ENCODE measurements at places on chromosomes 3 and 15.
A peak's percentile ranks its signal among the peaks of the same experiment; 100 is the strongest.

GRCh38 chr15:60351066-60351465 lies 46.7 kb downstream of the ANXA2 start:
- no peak for DNase-seq

DNA sequence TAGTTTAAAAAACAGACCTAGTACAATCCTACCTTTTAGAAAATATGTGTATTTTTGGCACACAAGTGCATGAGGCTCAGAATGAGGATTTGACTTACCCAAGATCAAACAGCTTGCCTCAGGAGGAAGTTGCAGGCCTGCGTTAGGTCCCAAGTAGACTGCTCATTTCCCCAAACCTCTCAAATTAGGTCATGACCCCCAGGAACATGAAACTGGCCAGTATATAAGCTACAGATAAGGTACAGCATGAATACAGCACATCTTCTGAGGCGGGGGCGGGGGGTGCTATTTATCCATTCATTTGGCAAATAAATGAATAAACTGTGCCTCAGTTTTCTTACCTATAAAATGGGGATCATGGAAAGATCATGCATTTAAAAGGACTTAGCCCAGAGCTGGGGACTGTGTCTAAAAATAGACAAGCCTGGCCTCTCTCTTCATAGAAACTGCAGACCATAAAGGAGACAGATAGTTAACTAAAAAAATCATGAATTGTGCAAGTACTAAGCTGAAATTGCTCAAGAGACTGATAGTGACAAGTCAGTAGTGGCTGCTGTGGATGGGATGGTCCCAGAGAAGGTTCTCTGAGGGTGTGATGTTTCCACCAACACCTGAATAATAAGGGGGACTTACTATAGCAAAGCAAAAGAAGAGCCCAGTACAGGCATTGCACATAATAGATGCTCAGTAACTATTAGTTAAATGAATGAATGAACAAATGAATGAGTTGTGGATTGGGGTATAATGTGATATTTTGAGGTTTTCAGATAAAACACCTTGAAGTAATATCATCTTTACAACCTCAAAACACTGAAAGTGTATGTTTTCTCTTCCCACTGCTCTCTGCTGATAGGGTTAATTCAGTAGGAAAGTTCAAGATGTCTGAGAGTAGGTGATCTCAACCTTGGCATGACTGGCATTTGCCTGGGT lies 258.5 kb upstream of the PROK2 start:
- DNase-seq = peak; percentile 90

DNA sequence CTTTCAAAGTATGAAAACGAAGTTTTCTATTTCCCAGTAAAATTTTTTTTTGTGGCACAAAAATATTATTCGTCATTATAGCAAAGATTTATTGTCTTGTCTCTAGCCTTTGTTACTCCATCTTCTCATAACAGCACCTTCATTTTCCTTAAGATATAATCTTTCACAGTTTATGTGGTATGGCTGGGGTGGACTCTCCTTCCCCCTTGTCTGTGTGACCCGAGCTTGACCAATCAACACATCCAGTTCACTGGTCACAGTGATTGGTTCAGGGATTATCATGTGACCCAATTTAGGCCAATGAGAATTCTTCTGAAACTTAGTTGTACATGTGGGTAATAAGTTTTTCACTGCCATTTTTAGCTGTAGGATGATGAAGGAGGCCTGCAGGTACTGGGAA lies 71.2 kb upstream of the DCBLD2 start:
- no peak for DNase-seq

DNA sequence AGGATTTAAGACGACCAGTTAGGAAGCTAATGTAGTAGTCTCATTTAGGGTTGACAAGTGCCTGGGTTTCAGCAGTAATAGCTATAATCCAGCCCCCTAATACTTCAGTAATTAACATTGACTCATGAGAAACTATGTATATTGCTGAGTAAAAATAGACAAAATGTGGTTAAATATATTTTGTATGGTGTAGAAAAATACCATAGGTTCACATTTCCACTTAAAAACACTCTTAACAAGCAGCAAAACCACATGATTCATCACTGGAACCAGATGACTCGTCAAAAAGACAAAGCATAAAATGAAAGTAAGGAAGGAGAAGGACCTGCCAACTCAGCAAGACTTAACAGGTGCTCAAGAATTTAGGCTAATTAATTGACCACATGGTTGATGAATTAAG lies 288.9 kb downstream of the EFHB start:
- no peak for DNase-seq

Measured in inflammatory macrophage (primary cell).